ENCODE measurements at places on chromosomes 4 and X.

GRCh38 chrX:108217876-108218275 lies 126.3 kb downstream of the ATG4A start:
- no peak for DNase-seq

DNA sequence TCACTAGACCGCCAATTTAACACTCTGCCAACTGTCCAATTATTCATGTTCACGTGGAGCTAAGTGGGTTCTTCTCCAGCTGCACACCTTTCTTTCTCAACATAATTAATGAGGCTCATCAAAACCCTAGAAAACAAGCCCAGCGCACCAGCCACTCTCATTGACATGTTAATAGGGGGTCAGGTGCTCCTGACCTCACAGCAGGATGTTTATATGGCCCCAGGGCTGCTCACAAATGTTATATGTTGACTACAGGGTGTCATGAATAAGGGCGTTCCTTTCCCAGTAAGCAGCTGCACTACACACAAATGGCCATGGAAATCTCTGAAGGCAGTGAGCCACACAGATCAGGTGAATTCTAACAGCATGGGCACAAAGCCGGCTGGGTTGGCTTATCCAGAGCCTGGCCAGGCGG lies 209.8 kb downstream of the MGST2 start:
- no peak for DNase-seq

GRCh38 chr4:174193438-174194374 lies 89.8 kb downstream of the FBXO8 start:
- DNase-seq, result no peak

DNA sequence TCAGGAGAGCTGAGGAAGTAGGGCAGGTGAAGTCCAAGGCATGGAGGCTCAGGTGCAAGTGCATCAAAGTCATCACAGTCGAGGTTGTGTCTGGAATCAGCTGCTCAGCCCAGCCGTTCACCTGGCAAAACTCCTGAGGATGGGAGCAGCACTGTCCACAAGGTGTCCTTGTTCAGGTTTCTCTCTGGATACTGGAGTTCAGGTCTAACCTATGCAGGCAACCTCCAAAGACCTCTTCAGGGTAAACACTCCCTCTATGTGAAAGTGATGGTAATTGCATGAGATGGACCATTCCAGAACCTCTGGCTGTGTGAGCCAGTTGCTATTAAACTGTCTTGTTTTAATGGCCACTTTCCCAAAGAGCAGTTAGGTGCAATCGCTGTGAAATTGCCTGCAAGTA lies 120.2 kb upstream of the PSAPL1 start:
- no peak for DNase-seq

GRCh38 chr4:168920441-168921065 lies 89.5 kb downstream of the CBR4 start:
- DNase-seq, result no peak

DNA sequence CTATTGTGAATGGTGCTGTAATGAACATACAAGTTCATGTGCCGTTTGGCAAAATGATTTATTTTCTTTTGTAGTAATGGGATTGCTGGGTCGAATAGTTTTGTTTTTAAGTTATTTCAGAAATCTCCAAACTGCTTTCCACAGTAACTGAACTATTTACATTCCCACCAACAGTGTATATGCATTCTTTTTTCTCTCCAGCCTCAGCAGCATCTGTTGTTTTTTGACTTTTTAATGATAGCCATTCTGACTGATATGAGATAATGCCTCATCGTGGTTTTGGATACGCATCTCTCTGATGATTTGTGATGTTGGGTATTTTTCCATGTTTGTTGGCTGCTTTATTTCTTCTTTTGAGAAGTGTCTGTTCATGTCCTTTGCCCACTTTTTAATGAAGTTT lies 246.3 kb upstream of the ADGRL3 start:
- no peak for DNase-seq

DNA sequence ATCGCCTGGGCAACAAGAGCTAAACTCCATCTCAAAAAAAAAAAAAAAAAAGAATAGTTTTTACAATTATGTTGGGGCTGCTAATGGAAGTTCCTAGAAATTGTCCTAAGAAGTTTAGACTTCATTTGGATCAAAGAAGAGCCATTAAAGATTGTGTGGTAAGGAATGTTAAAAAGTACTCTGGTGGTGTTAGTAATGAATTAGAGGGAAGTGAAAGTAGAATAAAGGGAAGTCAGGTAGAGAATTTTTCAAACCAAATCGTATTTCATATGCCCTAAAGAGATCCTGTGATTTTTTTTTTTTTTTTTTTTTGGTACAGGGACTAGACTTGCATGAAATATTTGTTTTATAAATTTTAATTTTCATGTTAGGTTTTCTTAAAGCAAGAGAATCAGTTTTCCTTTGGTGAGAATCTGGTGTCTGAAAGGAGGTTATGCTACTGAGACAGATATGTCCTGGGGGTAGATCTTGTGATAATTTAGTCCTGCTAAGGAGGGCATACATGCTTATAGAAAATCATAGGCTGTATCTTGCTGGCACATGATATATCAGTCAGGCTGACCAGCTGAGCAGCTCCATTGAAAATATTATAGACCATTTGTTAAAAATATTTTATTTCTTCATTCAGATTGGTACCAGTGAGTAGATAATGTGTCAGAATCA lies 10.7 kb downstream of the SEC24B start:
- DNase-seq, result no peak

GRCh38 chr4:28247805-28248204 lies 1387.2 kb downstream of the STIM2 start:
- no peak for DNase-seq

- no peak for DNase-seq
These were observed 53.1 kb downstream of the NDST3 start for GRCh38 chr4:118087366-118087765.

All from stimulated activated CD8-positive, alpha-beta memory T cell treated with anti-CD3 and anti-CD28 coated beads, Interleukin-15, amount 100 ng/mL, for 48 hours (primary cell).